ENCODE measurements at places on chromosomes 7 and 10. TPM values are rescaled to one million over a fixed set of nuclear protein-coding genes. Genes with fewer than 3 reads are reported as not detected.

GRCh38 chr7:93378131-93378760 lies 146.1 kb downstream of the VPS50 start:
- peak; percentile 51 for DNase-seq

DNA sequence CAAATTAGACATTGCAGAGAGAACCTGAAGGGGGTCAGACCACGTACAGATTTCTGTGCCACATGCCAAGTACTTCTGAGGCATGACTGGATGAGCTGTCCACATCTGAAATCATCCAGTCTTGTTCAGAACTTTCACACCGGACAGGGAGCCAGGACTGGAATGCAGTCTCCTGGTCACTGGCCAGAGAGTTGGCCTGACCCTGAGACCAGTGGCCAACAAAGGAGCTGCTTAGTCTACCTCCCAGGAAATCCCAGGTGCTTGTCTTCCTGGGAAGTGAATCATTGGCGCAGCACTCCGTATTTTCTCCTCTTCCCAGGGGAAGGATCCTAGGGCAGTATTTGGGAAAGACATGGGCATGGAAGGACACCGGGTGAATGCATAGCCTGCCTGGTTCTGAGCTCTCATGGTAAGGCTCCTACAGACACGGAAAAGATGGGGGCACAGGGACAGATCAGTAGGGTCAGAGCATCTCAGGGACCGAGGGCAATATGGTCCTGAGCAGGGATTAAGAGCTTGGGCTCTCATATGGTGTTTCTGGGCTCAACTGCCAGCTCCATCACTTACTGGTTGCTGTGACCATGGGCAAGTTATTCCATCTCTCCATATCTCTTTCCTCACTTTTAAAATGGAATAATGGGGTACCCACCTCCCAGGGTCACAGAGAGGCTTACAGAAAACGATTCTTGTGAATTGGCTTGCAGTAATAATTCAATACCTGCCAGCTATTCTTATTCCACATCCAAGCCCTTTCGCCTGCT lies 1.3 kb upstream of the SCD start:
- no peak for DNase-seq

DNA sequence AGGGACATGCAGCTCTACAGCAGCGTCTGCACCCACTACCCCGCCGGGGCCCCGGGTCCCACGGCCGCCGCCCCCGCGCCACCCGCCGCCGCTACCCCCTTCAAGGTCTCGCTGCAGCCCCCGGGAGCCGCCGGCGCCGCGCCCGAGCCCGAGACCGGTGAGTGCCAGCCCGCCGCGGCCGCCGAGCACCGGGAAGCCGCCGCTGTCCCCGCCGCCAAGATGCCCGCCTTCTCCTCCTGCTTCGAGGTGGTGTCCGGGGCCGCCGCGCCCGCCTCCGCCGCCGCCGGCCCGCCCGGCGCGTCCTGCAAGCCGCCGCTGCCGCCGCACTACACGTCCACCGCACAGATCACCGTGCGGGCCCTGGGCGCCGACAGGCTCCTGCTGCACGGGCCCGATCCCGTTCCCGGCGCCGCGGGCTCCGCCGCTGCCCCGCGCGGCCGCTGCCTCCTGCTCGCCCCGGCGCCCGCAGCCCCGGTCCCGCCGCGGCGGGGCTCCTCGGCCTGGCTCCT lies 631 bp downstream of the OTUD1 start:
- peak; percentile 33 for DNase-seq

- DNase-seq = no peak
These were observed 1189.6 kb downstream of the SORCS1 start for GRCh38 chr10:105974803-105975456.

- DNase-seq = no peak
These were observed 444 bp upstream of the TNPO3 start for GRCh38 chr7:129055294-129055816.

- DNase-seq = no peak
These were observed 42.5 kb upstream of the AHR start for GRCh38 chr7:17255926-17256325.

DNA sequence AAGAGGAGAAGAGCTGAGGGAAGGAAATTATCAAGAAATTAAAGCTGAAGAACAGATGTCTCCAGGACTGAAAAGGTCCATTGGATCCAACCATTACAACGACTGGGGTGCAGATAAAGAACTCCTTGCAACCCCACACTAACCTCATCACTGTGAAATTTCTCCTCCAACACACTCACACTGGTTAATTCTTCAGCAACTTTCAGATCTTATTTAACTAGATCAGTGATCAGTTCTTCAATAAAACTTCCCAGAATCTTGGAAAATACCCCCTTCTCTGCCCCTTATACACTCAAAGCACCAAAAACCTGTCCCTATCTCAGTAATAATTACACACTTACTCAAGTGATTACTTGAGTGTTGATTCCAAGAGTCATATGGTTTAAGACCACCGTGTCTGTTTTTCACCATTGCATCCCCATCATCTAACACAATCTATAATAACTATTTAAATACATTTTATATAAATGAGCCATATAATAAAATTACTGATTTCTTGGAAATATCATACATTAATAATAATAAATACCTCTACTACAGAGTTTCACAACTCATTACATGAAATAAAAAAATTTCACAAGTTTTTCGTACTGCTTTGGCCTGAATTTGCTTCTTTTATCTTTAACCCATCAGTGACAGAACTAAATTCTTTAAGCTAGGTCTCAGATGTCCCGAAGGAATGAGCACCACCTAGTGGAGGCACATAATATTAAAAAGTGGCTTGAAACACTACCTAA lies 123.7 kb downstream of the MPP7 start:
- peak; percentile 55 for DNase-seq

DNA sequence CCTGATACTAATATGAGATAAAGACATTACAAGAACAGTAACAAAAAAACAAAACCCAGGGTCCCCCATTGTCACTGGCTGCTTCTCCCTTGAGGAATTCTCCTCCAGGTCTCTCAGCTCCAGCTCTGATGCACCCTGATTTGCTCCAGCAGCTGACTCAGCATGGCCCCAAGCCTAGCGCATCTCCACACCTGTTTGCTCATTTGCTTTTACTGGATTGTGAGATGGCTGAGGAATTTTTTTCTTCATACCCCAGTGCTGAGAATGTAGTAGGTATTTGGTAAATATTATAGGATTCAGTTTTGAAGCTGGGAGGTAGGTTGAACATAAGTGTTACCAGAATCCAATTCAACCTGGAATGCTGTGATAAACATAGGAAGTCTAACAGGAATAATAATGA lies 171.9 kb downstream of the PKD1L1 start:
- DNase-seq = peak; percentile 69

- DNase-seq = no peak
These were observed 2.0 kb upstream of the ITGB1 start for GRCh38 chr10:32960022-32960421.

The COL1A2 gene
- 0.12 TPM for total RNA-seq

The SPOCK2 gene
- total RNA-seq = 15.5 TPM

The MALRD1 gene
- not detected for total RNA-seq

The NPSR1 gene
- not detected for total RNA-seq

The JAKMIP3 gene
- not detected for total RNA-seq

The UCN3 gene
- 0.10 TPM for total RNA-seq

The GET4 gene
- total RNA-seq = 22.0 TPM

The MTPN gene
- total RNA-seq = 157 TPM

The GHRHR gene
- total RNA-seq = not detected

The VPS26A gene
- 19.6 TPM for total RNA-seq
